NCI-H510A treated with DMSO at 0.1 percent for 48 hours (cell line): ENCODE measurements at places on chromosomes 13 and 19.

GRCh38 chr13:78015782-78016181 is 97.2 kb upstream of the EDNRB start:
- DNase-seq, result no peak

DNA sequence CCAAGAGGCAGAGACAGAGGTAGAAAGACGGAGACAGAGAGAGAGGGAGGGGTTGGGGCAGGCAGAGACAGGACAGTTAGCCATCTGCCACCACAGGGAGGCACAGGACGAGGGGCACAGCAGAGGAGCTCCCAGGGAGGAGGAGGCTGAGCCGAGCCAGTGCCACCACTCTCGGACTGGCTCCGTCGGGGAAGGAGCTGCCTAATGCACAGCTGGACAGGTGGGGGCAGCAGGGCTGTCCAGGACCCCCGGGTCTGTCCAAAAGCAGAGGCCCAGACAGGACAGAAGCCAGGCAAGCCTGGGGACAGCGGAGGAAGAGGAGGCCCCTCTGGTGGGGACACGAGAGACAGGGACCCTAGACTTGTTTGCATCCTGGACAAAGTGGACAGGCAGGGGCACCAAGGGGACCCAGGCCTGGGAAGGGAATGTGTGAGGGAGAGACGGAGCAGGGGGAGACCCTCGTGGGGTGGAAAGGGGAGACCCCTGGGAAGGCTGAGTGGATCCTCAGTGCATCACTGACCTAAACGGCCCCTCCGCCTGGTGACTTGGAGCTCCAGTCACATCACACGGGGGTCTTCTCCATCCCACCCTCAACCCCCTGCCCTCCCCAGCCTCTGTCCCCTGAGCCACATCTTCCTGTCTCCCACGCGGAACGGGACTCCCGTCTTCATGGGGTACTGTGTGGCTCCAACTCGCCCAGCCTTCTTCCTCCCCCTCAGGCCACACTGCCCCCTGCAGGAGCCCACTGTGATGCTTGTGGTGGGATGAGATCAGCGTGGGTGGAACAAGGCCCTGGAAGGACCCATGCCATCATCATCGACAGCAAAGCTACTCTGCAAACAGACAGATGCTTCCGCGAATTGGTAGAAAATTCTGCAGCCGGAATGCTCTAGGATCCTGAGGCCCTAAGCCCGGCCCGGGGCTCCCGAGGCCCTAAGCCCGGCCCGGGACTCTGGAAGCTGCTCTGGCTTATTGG is 915 bp downstream of the F10 start:
- no peak for DNase-seq

DNA sequence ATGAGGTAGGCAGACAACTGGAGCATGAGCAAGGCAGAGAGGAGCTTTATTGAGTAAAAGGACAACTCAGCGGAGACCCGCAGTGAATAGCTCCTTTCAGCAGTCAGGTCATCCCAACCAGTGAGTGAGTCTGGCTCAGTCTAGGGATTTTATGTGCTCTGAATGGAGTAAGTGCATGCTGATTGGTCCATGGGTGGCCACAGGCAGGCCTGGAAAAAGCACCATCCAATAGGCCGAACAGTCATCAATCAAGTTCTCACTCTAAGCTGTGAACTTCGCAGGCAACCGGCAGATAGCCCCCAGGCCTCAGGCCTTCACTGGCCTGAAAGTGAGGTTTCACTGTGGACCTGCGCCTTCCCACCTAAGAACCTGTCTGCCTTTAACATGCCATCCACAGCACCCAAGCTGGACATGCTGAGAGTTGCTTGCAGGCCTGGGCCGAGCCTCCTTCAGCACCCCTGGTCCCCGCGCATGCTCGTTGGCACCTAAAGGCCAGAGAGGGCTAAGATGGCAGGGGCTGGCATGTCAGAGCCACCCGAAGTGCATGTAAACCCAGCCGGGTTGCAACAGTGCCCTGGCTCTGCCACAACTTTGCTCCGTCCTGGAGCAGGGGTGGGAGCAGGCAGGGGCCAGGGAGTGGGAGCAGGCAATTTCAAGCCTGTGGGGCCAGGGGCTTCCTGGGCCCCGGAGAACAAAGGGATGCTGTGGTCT is 698.7 kb downstream of the SLITRK1 start:
- no peak for DNase-seq

DNA sequence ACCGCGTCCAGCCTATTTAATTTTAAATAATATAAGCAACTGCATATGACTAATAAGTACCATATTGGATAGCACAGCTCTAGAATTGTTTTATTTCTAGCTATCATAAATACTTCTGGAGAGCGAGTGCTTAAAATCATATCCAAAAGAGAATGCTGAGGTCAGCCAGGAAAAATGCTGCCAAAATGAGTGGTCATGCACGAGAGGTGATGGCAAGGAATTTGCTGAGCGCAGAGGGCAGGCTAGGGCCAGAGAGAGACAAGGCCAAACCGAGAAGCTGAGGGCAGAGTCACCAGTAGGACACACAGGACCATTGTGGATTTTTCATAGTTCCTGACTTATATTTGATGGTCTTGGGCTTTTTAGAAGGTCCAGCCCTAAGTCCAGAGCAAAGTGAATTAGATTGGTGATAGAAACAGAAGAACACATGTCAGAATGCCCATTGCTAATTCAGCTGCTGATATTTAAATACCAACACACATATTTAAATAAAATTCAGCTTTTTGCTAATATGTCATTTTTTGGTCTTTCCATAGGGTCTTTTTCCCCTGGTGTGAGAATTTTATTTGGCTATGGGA is 33.6 kb upstream of the UBL3 start:
- DNase-seq, result no peak

GRCh38 chr13:79508224-79508961 is 27.4 kb downstream of the NDFIP2 start:
- no peak for DNase-seq

DNA sequence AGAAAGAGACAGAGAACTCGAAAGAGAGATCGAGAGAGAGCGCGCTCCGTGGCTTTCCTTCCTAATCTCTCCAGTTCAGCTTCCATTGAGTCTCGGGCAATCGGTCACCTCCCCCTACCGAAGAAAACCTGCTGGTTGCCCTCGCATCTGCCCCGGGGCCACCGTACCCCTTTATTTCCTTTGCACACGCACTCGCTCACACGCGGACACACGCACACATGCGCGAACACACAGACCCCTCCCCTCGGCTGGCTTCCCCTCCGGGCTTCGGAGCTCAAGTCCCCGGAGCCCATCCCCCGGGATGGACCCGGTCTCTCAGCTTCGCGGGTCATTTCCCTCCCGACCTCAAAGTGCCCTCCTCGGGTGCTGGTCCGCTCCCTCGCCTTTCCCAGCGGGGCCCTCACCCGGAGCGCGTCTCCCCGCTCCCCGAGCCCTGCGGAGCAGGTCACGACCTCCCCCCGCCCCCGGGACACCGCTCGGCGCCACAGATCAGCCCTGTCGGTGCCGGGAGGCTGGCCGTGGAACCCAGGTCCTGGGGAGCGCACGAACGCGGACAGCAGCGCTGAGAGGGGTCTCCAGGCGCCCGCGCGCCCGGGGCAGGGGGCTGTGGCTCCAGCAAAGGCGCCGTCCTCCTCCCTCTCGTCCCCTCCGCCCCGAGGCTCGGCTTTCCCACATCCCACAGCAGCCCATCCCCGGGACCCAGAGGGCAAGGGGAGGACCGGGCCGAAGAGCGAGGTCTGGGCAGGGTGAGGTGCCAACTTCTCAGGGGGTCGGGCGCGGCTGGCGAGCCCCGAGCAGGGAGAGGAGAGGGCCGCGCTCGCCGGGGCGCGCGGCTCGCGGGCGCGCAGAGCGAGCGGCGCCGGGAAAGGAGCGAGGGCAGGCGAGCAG is 1.8 kb downstream of the DACH1 start:
- DNase-seq, result no peak

DNA sequence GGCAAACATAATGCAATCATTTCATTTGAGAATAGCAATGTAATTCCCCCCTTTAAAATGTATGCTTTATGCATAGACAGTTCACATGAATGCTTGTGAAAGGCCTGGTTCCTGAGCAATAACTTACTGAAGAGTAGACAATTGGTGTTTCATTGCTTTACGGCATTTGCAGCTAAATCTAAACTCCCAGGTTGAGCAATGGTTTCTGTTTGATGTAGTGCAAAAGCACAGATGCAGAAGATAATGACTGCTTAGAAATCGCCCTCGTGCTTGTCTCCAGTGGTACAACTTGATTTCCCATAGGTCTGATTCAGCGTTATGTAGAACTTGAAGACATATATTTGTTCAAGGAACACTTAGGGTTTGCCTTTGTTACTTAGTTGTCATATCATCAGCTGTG is 1018.3 kb downstream of the DIAPH3 start:
- DNase-seq, result no peak

DNA sequence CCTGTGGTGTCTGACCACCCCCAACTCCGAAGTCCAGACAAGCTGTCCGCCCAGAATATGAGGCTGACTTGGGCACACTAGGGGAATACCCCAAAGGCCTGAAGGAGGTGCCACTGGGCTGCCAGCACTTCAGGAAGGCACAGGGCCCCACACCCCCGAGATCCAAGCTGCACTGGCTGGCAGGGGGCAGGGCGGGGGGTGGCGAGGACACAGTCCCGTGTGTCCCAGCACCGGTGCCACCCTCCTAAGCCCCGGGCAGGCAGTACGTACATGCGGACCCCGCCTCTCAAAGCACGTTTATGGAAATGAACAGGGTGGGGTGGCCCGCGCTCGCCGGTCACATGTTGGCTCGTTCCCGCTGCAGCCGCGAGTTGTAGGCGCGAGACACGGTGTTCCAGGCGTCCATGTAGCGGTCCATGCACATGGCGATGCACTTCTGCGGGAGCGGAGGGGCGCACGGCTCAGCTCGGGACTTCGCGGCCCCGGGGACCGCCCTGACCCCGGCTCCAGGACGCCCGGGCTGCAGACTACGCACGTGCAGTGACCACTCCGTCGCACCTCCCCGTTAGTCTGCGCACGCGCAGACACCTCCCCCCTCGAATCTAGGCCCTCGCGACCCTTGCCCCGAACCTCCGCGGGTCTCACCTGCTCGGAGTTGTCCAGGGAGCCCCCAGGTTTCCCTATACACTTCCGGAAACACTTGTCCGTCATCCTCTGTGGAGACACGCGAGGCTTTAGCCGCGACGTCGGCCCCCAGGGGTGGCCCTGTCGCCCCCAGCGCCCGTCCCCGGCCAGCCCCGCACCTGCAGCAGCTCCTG is 566 bp downstream of the TIMM13 start:
- DNase-seq, result no peak

DNA sequence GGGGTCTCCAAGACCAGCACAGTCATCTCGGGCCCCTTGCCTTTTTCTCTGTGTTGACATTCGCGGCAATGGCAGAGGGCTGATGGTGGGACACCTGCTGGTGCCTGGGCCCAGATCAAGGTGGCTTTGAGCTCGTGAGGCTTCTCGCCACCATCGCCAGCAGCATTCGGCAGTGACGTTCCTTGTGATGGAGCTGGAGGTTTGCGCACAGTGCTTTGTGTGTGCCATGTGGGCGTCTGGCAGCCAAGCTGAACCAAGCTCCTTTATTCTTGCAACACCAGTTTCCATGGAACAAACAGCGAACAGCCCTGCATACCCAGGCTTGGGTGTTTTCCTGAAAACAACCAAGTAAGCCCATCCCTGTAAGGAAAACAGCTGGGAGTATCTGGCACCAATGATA is 9.1 kb upstream of the TMEM255B start:
- no peak for DNase-seq

DNA sequence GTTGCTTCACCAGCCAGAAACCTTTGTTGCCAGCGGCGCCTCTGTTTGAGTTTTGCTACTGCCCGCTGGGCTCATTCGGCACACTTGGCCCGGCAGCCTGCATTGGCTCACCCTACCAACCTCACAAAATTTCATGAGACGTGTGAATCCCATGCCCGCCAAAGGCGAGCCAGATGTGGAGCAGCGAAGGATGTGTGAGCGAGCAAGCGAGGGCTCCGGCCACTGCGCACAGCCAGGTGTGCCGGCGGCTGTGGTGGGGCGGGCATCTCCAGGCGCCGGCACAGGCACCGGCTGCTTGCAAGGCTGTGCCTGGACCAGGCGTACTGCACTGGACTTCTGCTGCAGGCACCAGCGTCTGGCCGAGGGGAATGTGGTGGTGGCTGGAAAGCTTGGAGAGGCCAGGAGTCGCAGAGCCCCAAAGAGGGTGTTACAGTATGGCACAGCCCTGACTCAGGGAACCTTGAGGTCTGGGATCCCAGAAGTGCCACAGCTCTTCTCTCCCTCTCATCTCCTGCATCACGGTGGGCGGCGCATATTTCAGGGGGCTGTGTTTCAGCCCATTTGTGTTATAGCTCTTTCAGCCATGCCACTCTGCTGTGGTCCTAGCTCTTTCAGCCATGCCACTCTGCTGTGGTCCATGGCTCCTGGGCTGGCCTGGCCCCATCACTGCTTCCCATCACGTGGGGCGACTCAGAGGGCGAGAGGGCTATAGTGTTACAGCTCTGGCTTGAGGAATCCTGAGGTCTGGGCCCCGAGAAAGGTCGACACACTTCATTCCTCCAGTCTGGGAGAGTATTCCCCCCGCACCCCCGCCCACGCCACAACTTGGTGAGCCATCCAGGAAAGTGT is 592.0 kb upstream of the SLITRK5 start:
- no peak for DNase-seq

- DNase-seq, result no peak
Observed at GRCh38 chr13:62176051-62176450, 760.4 kb upstream of the PCDH20 start.

DNA sequence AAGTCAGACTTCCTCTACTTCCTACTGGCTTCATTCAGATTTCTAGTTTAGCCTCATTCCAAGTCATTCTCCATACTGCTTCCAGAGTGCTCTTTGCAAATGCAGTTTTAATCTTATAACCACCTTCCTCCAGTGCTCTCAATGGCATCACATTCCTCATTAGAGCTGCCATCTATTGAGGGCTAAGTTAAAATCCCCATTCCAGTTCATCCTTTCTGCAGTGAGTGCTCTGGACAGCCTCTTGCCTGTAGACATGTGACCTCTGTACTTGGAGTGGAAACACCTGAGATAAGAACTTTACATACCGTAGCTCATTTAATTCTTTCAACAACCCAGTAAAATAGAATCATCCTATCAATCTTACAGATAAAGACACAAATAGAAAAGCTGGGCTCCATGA is 57.9 kb upstream of the MAB21L1 start:
- DNase-seq, result no peak

- no peak for DNase-seq
Observed at GRCh38 chr13:40590112-40590862, 76.2 kb downstream of the FOXO1 start.

DNA sequence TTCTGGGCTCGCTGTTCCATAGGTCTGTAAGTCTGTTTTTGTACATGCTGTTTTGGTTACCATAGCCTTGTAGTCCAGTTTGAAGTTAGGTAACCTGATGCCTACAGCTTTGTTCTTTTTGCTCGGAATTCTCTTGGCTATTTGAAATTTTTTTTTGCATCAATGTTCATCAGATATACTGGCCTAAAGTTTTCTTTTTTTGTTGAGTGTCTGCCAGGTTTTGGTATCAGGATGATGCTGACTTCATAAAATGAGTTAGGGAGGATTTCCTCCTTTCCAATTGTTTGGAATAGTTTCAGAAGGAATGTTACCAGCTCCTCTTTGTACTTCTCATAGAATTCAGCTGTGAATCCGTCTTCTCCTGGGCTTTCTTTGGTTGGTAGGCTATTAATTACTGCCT is 397.8 kb upstream of the HTR2A start:
- no peak for DNase-seq
